HTR-8/SVneo (cell line): ENCODE measurements at places on chromosomes 5 and 9.
A peak's percentile ranks its signal among the peaks of the same experiment; 100 is the strongest.

- no peak for DNase-seq
These were observed 113.8 kb downstream of the ERCC6L2 start for GRCh38 chr9:95989297-95989696.

DNA sequence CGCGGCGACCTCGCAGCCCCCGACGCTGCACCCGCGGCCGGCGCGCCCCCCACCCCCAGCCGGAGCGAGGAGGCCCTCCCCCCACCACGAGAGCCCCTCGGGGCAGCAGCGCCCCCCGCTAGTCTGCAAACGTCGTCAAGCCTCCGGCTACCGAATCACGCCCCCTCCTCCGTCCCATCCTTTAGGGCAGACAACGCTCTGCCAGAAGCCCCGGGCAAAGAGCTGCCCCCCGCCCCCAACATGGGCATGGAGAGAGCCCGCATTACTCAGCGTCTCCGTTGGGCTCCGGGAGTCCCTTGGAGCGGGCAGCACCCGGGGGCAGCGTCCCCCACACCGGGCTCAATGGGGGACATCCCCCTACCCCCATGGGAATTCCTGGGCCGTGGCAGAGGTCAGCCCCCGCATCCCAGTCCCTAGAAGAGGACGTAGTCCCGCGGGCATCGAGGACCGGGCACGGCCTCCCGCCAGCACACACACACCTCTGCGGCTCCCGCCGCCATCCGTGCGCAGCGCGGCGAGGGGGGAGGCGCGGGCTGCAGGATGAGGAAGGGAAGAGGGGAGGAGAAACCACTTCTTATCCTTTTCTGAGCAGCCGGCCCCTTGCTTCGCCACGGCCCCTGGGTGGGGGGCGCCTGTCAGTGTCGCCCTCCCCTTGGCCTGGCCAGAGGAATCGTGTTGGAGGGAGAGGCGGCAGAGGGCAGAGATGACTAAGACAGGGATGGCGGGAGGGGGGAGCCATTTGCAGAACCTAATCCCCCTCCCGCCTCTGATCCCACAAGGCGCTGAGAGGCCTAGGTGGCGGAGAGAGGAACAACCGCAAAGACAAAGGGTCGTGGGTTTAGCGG, 750 bp downstream of the DNM1 start:
- peak; percentile 53 for DNase-seq

GRCh38 chr9:4027606-4028005, 272.3 kb downstream of the GLIS3 start:
- no peak for DNase-seq

GRCh38 chr5:149422366-149423048, 43.4 kb upstream of the IL17B start:
- peak; percentile 58 for DNase-seq

GRCh38 chr5:116455061-116455460, 119.6 kb downstream of the SEMA6A start:
- DNase-seq: no peak

GRCh38 chr5:155366096-155366495, 352.5 kb downstream of the KIF4B start:
- no peak for DNase-seq

- no peak for DNase-seq
These were observed 39.3 kb upstream of the PIK3R1 start for GRCh38 chr5:68176253-68176652.

DNA sequence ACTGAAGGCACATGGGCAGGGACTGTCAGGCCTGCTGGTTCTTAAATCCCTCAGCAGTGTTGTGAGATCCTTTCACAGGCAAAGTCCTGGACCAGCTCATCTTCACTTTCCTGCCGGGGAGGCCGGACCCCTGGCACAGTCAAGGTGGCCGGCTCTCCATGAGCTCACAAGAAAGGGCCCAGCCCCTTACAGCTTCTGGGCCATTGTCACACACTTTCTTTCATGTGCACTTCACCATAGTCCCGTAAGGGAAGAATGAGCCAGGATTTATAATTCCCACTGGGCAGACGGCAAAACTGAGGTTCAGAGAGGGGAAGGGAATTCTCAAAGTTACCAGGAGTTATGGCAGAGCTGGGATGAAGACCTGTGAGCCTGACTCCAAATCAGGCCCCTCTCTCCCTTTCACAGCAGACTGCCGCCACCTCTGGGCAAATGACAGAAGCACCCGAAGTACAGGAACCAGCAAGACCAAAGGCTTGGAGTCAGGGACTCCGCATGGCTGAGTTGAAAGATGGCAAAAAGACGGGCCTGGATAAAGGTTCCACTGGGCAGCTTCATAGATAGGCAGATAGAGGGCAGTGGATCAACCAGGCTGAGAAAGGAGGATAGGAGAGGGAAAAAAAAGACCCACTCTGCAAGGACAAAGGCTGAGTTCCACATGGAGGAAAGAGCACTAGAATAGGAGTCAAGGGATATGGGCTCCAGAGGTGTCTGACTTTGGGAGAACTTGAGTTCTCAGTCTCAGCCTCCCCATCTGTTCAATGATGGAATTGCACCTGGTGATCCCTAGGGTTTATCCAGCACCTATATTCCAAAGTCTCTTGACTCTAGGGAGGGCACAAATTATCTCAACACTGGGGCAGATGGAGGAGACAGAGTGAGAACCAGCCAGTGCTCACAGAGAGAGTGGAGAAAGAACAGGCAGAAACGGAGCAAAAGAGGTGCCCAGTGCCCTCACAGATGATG, 128.7 kb downstream of the PAX5 start:
- no peak for DNase-seq

DNA sequence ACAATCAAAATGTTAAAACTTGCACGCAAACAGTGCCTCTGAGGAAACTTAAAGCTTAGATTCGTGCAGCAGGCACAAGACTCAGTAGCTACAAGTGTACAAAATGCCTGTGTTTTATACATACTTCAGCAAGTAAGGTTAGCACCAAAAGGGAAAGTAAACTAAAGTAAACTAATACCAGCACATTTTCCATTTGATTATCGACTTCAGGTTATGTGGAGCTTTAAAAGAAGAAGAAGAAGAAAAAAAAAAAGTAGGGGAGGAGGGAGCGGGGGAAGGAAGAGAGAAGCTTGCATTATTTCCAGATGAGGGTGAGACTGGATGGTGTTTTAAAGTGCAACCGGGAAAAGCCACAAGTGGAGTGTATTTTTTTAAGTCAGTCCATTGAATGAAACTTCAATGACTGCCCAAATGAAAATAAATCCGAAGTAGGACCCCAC, 596 bp upstream of the ADAMTS6 start:
- DNase-seq: no peak

- DNase-seq: no peak
These were observed 50.1 kb downstream of the ZNF618 start for GRCh38 chr9:113926211-113926610.

DNA sequence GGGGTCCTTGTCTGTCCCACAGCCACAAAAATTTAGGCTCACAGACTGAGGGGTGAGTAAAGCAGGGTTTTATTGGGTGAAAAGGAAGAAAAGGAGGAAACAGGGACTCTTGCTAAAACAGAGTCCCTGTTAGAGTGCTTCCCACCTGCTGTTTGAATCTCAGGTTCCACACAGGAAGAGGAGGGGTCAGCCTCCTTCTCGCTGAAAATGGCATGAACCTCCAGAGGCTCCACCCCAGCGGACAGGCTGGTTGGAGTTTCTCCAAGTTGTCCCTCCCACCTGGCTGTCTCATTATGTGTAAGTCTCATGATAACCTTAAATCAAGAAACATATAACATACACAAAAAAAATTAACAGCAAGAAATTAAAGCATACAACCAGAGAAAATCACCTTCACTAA, 28.3 kb upstream of the UHRF2 start:
- no peak for DNase-seq

DNA sequence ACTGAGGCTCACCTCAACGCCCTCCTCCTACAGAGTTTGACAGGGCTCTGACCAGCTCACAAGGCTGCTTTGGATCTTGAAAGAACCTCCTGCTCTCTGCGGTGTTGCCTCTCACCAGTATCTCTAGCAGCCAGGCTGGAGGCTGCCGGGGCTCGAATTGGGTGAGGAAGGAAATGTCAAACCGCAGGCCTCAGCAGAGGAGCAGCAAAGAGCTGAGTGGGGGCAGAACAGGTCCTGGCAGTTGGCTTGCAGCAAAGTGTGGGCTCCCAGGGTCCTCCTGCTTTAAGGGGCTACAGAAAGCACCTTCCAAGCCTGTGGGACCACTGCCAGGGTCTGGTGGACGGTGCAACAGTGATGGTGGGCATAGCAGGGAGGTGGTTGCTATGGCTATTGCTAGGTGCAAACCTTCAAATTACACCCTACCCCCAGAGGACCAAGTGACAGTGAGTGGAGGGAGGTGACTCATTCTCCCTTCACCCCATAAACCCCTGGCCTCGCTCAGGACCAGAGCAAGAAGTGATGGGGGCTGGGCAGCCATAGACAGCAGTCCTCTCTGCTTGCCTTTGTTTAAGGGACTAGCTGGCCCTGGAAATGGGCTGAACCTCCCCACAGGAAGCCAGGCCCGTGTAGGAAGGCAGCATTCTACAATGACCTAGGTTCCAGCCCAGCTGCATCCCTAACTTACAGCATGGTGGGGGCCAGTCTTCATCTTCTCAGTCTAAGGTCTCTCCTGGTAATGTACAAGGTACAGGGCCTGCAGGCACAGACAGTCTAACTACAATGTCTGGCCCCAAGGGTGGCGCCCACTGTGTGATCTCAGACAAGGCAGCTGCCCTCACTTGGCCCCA, 18.7 kb downstream of the LCP2 start:
- no peak for DNase-seq

GRCh38 chr5:88693071-88693932, 189.7 kb downstream of the MEF2C start:
- DNase-seq: no peak

GRCh38 chr9:17490110-17490509, 88.8 kb upstream of the SH3GL2 start:
- DNase-seq: no peak

DNA sequence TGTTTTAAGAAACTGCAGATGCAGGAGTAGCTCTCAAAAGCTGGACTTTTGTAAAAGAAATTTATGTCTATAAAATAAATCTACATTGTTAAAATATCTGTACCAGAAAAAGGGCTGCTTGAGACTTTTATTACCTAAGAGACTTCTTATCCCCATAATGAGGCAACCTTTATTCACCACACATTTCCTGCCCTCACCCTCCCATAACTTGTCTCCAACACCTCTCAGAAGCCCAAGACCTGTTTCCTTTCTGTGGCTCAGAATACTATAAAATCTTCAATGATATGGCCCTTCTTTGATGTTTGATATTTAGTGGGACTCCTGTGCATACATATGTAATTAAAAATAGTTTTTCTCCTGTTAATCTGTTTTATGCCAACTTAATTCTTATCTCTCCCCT, 141.5 kb upstream of the FER start:
- no peak for DNase-seq

DNA sequence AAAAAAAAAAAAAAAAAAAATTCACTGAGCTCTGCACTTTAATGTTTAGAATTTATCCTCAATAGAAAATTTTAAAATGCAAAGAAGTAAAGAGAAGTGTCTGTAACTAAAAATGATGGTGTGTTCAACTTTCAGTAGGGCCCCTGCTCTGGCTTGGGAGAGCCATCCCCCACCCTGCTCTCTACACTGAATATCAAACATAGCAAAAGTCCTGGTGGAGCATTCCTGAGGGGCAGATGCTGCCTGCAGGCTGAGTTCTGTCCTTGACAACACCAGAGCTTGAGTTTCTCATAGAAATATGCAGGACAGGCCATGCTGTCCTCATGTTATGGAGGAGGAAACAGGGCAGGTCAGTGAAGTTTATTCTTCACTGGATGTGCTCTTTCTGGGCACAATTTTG, 7.1 kb upstream of the SEMA4D start:
- DNase-seq: no peak

DNA sequence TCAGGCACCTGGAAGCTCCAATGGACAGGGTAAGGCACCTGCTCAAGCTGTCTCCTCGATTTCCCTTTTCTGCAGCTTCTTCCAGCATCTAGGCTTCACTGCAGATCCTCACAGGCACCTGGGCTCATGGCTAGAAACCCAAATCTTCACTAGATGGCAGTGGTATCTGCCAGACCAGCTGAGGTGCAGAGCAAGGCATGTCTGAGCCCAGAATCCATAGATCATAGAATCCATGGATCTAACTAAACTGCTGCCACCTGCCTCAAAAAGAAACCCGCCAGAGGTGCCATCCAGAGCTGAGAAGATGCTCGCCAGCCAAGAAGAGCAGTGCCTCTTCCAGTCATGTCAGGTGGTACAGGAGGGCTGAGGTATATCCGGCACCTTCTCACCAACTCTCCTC, 6.9 kb downstream of the SHC3 start:
- DNase-seq: no peak

DNA sequence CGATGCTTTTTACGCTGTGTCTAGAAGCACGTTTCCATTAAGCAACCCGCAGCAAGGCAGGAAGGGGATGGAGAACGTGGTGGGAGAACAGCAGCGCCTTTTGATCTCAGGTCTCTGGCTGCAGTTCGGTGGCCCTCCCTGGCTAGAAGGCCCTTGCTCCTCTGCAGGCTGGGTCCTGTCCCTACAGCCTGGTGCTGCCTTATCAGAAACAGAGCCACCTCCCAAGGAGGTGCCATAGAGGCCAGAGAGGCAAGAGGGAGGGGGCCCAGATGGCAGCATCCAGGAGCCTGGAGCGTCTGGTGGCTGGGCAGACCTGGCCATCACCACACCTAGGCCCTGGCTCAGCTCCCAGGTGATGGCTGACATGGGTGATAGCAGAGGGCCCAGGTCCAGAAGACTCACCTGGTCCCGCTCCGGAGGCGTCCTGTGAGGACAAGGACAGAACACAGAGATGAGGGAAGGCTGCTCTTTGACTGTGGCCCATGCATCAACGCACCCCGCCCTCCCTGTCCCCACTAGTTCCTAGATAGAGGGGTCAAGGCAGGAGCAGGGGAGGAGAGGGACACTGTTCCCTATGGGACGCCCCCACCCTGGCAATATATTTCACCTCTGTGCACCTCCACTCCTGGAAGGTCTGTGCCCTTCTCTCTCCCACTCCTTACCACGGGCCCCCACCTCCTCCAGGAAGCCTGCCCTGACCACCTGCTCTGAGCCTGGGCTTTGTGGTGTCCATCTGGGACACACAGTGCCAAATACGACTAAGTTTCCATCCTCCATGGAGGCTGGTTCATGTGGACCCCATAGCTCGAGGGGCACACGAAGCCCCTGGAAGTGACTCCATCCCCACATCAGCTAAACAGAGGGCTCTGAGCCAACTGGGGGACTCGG, 41.6 kb upstream of the SARDH start:
- DNase-seq: no peak

DNA sequence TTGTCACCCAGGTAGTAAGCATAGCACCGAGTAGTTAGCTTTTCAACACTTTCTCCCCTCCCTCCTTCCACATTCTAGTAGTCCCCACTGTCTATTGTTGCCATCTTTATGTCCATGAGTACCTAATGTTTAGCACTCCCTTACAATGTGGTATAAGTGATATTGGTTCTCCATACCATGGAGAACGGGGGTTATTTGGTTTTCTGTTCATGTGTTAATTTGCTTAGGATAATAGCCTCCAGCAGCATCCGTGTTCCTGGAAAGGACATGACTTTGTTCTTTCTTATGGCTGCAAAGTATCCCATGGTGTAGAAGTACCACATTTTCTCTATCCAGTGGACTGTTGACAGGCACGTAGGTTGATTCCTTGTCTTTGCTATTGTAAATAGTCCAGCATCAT, 353.9 kb downstream of the ADGRV1 start:
- DNase-seq: no peak
